ENCODE measurements at places on chromosomes 12 and 14.

DNA sequence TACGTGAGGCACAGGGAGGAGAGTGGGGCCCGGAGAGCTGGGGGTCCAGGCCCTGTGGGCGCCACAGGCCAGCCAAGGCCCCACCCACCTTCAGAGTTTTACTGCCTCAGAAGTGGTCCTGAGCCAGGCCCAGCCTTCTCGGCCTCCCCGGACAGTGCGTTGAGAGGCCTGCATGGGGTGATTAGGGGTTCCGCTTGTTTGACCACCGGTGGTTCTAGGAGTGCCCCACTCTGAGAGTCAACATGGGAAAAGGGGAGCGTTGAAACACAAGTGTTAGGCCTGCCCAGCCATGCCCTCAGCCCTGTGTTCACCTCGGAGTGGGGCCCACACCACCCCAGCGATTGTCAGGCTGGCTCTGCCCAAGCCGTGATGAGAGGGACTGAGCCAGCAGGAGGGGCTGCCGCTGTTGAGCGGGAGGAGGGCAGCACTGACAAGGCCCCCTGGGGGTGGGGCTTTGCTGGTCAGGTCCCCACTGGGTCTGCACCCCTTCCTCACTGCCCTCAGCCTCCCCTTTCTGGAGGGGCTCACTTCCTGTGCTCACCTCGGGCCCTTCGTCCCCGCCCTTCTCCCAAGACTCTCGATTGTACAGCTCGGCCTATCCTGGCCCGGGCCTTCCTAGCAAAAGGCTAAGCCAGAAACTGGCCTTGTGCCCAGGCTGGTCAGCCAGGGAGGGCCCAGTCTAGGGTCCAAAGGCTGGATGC is 4.8 kb downstream of the CKB start:
- DNase-seq = peak; percentile 95

GRCh38 chr12:17588968-17589367 is 501.0 kb downstream of the RERGL start:
- peak; percentile 6 for DNase-seq

GRCh38 chr14:63598807-63599206 is 42.9 kb downstream of the WDR89 start:
- no peak for DNase-seq

DNA sequence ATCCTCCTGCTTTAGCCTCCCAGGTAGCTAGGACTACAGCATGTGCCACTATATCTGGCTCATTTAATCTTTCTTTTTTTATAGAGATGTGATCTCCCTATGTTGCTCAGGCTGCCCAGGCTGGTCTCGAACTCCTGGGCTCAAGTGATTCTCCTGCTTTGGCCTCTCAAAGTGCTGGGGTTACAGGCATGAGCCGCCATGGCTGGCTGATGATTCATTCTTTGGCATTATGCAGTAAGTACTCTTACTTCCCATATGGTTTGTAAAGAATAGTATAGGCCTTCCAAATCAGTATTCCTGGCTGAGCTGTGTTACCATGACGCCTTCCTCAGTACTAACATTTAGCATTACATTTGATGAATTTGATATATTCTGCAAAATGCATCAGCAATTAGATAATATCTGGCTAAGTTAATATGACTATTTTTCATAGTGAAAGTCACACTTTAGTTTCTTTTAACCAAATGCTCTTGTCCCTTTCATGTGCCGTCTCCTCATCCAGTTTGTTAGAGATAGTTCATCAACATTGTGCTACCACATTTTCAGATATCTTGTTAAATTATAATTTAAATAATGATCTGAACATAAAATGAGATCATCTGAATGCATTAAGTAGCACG is 3.2 kb upstream of the MIA2 start:
- DNase-seq = no peak

DNA sequence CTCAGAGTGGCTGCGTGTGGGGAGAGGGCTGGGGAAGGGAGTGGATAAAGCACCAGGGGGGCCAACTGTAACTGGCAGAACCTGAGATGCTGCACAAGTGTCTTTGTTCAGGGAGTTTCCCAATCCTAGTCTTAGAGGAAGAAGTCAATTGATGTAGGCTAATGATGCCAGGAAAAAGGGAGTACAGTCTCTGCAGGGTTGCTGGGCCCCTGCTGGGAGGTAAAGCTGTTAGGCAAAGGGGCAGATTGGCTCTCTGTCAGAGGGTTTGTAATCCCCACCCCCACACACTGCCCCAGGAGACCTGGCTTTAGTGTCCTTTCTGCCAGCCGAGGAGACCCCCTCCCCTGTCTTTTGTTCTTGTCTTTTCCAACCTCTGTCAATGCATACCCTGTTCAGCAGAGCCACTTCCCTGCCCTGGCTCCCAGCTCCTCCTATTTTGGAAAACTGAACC is 178.4 kb downstream of the KCNA5 start:
- no peak for DNase-seq

- no peak for DNase-seq
These were observed 117.3 kb downstream of the BTG1 start for GRCh38 chr12:92028441-92028709.

DNA sequence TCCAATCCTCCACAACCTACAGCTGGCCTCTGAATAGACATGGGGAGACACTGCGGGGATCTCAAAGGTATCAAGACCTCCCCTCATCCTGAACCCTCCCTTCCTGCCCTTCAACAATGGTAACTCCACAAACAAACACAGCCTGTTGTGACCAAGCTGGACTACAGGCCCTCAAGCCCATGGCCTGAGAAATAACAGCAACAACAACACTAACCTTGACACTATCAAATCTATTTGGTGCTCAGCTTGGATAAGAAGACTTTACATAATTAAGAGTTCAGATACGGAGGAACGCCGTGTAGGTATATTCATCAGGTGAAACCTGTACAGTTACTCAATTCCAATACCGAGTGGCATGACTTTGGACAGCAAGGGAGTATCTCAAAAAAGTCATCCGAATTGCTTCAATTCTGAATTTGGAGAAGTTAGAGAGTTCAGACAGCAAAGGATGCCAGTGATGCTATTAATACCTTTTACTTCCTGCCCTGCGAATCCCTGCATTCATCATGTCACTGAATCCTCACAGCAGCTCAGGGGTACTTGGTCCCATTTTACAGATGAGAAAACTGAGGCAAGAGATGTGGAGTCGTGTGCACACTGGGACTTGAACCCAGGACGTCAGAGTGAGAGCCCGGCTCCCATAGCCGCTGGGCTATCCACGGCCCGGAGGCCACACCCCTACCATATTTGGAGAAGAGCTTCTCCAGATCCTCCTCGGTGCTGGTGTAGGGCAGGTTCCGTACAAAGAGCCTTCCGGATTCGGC is 17.8 kb downstream of the RBM19 start:
- DNase-seq = no peak

GRCh38 chr12:6613776-6614512 is 6.8 kb upstream of the CHD4 start:
- peak; percentile 98 for DNase-seq

- DNase-seq = no peak
These were observed 7.0 kb downstream of the CCND2 start for GRCh38 chr12:4280351-4281163.

GRCh38 chr14:65072256-65072655 is 30.1 kb downstream of the MAX start:
- DNase-seq = no peak

GRCh38 chr14:92603309-92604242 is 90.0 kb downstream of the RIN3 start:
- no peak for DNase-seq

GRCh38 chr14:89243286-89243685 is 173.7 kb downstream of the FOXN3 start:
- DNase-seq = no peak

- peak; percentile 97 for DNase-seq
These were observed 30.2 kb upstream of the CIPC start for GRCh38 chr14:77067632-77068516.

- DNase-seq = no peak
These were observed 125.9 kb downstream of the CCER1 start for GRCh38 chr12:90829044-90829443.

GRCh38 chr14:75259510-75259855 is 19.1 kb upstream of the FOS start:
- peak; percentile 62 for DNase-seq

DNA sequence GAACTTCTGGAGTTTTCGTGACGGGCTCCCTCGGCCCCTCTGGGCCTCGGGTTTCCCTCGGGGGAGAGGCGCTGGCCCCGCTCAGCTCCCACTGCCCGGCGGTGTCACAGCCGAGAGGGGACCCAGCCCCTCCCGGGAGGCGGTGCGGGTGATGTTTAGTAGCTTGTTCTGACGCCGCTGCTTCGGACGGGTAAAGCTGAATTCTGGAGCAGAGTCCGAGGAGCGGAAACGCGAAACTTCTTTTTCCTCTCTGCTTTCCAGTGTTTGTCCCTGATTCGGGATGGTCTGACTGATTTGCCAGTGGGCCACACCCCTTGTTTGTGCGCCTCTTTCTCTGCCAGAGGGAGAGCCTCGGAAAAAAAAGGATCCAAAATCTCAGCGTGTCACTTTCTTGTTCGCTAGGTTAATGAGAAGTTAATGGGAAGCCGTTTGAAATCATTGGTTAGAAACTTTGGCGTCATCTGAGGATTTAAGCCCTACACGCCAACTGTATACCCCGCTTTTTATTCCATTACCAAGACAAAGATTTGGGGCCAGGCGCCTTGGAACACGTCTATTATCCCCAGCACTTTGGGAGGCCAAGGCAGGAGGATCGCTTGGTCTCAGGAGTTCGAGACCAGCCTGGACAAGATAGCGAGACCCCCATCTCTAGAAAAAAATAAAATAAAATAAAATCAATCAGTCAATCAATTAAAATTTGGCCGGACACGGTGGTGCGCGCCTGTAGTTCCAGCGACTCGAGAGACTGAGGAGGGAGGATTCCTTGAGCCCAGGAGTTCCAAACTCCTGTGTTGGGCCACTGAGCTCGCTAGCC is 756 bp downstream of the TULP3 start:
- peak; percentile 75 for DNase-seq

GRCh38 chr14:37778135-37778943 is 182.9 kb downstream of the TTC6 start:
- DNase-seq = peak; percentile 3

GRCh38 chr12:98644433-98644711 is 216 bp downstream of the IKBIP start:
- DNase-seq = peak; percentile 72

DNA sequence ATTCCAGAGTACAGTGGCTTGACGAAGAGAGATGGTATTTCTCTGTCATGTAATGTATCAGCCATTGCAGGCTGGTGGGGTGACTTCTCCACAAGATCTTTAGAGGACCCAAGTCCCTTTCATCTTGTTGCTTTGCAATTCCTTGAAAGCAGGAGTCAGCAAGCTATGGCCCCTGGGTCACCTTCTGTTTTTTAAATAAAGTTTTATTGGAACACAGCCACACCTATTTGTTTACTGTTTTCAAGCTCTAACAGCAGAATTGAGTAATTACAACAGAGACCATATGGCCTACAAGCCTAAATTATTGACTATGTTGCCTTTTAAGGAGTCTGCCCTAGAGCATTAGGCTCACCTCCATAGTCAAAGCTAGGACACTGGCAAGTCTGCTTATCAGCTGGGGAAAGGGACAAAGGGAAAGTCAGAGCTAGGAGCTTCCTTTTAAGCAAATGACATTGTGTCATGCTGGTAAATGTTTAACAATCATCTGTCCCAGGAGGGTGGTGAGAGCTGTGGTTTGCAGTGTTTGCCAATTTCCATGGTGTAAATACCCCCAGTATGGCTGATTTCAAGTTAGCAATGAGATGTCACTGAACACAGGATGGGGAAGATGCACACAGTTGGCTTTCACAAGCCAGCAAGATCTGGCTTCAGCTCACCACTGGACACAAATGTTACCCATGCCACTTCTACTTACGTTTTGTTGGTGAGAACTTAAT is 87.7 kb upstream of the PWP1 start:
- DNase-seq = no peak

DNA sequence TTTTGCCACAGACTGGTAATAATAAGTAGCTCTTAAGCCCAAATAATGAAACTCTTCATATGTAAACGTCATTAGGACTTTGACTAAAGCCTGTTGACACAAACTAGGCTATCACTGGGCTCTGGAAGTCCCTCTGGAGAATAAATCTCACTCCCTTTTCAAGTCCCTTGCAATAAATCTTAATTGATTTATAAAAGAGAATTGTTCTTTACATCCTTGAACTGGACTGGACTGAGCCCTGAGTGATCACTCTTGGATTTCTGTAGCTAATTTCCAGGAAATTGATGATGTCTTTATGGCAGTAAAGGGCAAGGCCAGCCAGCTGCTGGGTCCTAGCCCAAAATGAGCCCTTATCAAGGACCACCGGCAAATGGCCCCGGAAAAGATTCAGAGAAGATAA is 1162.7 kb downstream of the BCL11B start:
- DNase-seq = no peak

- DNase-seq = peak; percentile 87
These were observed 6.6 kb downstream of the BRF1 start for GRCh38 chr14:105294142-105294597.

DNA sequence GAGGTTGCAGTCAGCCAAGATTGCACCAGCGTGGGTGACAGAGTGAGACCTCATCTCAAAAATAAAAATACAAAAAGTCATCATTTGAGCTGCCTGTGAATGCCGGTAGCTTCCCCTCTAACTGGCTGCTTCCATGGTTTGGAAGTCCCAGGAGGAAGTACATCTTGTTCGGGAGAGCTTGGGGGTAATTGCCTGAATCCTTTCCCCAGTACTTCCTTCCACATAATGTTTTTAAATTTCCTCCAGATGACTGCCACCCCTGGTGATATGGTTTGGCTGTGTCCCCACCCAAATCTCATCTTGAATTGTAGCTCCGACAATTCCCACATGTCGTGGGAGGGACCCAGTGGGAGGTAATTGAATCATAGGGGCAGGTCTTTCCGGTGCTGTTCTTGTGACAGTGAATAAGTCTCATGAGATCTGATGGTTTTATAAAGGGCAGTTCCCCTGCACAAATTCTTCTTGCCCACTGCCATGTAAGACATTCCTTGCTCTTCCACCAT is 87.2 kb downstream of the SPRING1 start:
- DNase-seq = no peak

DNA sequence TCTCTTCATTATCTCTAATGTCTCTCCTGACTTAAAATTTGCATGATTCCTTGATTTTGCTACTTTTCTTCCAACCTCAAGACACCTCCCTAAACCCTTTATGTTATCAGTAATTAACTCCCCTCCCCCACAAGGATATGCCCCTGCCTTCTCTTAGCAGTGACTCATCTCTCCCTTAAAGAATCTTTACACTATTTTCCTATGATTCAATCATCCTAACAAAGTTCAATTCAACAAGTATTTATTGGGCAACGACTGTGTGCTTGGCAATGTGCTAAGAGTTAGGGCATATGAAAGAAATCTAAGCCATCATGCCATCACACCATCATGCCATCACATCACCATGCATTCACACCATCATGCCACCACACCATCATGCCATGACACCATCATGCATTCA is 80.1 kb downstream of the ANO2 start:
- DNase-seq = no peak

DNA sequence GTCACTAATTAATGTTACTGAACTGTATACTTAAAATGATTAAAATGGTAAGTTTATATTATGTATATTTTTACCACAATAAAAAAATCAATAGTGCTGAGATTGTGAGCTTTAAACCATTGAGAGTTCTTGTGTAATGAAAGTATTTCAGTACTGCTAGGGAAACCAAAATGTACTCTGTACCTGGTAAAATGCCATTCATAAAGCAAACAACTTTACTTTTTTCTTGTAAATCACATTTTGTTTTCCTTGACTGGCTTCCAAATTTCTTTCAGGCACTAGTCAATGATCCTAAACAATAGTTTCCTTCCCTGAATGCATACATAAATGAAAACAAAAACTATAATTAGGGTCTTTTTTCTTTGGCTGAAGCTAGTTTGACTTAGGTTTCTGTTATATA is 29.4 kb upstream of the SNRPF start:
- DNase-seq = no peak

GRCh38 chr12:65859519-65859918 is 35.2 kb downstream of the HMGA2 start:
- DNase-seq = no peak

All from osteoblast (primary cell).